Mesendoderm (in vitro differentiated cells): ENCODE measurements at places on chromosomes 5 and 9.

- DNase-seq: peak; percentile 96
- H3K4me3 ChIP-seq: peak within 1 kb of the TSS; percentile 0
- peak within 1 kb of the TSS; percentile 0 for H3K27ac ChIP-seq
- no peaks in the 10 kb centered on the region for H3K36me3 ChIP-seq
- peaks cover 8% of the 10 kb centered on the region for H3K4me1 ChIP-seq
Measured at GRCh38 chr5:137735555-137736284, at the start of gene KLHL3. Gene KLHL3 (minus strand): TSS chr5:137736089. CDS start chr5:137735646, 443 bp downstream.

- H3K4me3 ChIP-seq: no peak overlapping the region
- H3K4me1 ChIP-seq: no peaks in the 10 kb centered on the region
- no peaks in the 10 kb centered on the region for H3K36me3 ChIP-seq
Measured at GRCh38 chr5:80275347-80275746, 19.5 kb upstream of the SERINC5 start.

- peak; percentile 45 for DNase-seq
- no peaks in the 10 kb centered on the region for H3K36me3 ChIP-seq
- H3K27me3 ChIP-seq: no peaks in the 10 kb centered on the region
- H3K4me1 ChIP-seq: no peaks in the 10 kb centered on the region
- H3K27ac ChIP-seq: no peak overlapping the region
- no peak overlapping the region for H3K4me3 ChIP-seq
Measured at GRCh38 chr5:137923856-137924255, 34.6 kb downstream of the PKD2L2 start.

DNA sequence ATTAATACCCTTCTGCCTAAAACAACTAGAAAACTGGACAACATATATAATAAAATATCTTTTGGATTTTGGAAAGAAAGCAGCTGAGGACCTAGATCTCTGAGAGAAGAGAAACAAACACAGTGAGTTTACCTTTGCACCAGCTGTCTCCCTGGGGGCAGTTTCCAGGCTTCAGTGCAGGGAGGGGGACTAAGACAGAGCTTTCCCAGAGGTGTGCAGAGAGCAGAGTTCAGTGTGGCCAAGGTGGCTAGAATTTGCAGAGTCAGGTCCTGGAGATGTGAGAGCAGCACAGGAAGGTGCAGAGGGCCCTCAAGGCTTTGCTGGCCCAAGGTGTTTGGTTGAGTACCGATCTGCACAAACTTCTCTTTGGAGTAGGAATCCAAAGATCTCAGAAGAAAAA is 26.3 kb upstream of the PTPDC1 start:
- no peaks in the 10 kb centered on the region for H3K36me3 ChIP-seq
- no peak overlapping the region for H3K4me3 ChIP-seq
- no peak overlapping the region for H3K27ac ChIP-seq
